GM23338 (cell line): ENCODE measurements at places on chromosomes 1 and 21. TPM values are rescaled to one million over a fixed set of nuclear protein-coding genes. Genes with fewer than 3 reads are reported as not detected.
A peak's percentile ranks its signal among the peaks of the same experiment; 100 is the strongest.

GRCh38 chr1:6788946-6789345 is 3.7 kb downstream of the CAMTA1 start:
- DNase-seq = no peak

DNA sequence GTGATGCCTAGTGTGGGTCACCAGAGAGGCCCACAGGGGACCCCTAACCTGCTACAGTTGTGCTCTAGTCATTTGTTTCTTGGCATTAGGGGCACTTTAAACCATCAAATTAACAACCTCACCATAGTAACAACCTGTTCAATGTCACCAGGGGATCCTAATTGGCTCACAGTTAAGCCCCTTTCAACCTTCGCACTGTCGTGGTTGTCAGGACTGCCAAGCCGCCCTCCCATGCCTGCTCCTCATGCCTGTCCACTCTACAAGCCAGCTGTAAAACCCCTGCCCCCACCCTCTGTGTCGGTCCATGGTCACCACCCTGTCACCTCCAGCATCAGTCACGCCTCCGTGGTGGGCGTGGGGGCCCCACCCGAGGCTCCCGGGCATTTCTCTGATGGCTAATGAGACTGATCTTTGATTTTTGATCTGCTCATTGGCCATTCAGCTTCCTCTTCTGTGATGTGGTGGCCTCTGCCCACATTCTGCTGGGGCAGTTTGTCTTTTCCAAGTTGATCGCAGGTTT is 96.6 kb downstream of the WDR4 start:
- DNase-seq = no peak

The VPS45 gene
- 17.5 and 23.5 TPM in 2 replicates for polyA plus RNA-seq

GRCh38 chr1:50493710-50494109 is 70.5 kb upstream of the DMRTA2 start:
- DNase-seq = no peak

GRCh38 chr1:46205141-46205540 is 2.0 kb downstream of the LURAP1 start:
- no peak for DNase-seq

- peak; percentile 22 for DNase-seq
Observed at GRCh38 chr1:33257207-33257771, 997 bp downstream of the ZNF362 start.

GRCh38 chr1:211358685-211359084 is 32.1 kb downstream of the TRAF5 start:
- DNase-seq = no peak

The SKI gene
- 9.3 and 10.4 TPM in 2 replicates for polyA plus RNA-seq

DNA sequence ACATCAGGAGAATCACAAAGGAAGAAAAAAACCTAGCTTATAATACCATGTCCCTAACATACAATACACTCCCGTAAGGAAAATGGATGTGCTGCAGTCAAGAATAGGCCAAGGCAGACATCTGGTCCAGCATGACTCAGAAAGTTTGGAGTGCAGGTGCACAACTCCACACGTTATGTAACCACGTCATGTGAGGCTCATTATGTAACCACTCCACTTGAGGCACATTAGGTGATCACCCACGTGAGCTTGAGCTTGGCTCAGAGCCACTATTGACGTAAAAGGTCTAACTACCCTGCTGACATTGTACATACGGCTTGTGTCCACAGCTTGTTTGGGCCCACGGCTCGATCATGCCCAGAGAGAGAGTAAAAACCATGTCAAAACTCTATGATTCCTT is 99.8 kb upstream of the C1orf21 start:
- DNase-seq = peak; percentile 18

The AK5 gene
- 8.1 and 12.2 TPM in 2 replicates for polyA plus RNA-seq
